ENCODE measurements at places on chromosomes 1 and 21.

DNA sequence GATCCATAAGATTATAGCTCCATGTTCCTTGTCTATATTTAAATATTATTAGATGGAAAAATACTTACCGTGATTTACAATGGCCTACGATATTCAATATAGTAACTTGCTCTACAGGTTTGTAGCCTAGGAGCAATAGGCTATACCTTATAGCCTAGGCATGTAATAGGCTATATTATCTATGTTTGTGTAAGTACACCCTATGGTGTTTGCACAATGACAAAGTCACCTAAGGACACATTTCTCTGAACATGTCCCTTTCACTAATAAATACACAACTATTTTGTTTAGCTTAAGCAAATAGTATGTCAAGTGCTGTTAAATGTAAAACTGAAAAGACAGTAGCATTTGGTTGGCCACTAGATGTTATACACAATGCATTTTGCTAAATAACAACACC lies 248.9 kb upstream of the ADGRL4 start:
- DNase-seq: no peak

DNA sequence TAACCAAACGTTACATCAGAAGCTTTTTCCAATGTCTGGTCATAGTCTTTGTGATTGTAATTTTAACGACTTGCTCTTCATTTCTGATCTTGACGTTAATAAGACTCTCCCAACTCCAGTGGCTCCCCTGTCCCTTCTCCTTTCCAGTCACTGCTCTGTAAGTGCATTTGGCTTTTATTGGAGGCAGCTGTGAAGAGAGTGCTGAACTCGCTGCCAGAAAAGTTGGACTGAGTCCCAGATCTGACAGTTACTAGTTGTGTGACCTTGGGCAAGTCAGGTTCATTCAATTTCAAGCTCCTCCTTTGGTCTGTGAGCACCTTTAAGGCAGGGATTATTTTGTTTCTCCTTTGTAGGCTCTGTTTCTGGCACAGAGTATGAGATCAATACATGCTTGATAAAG lies 109.6 kb upstream of the TSPAN2 start:
- DNase-seq: no peak

GRCh38 chr1:24699628-24700027 lies 45.6 kb upstream of the CLIC4 start:
- DNase-seq: no peak

GRCh38 chr1:204572923-204573922 lies 57.0 kb downstream of the MDM4 start:
- DNase-seq: no peak

- no peak for DNase-seq
Measured at GRCh38 chr1:64829411-64830029, 84.6 kb downstream of the RAVER2 start.

GRCh38 chr1:198915327-198916231 lies 276.7 kb downstream of the PTPRC start:
- DNase-seq: no peak

DNA sequence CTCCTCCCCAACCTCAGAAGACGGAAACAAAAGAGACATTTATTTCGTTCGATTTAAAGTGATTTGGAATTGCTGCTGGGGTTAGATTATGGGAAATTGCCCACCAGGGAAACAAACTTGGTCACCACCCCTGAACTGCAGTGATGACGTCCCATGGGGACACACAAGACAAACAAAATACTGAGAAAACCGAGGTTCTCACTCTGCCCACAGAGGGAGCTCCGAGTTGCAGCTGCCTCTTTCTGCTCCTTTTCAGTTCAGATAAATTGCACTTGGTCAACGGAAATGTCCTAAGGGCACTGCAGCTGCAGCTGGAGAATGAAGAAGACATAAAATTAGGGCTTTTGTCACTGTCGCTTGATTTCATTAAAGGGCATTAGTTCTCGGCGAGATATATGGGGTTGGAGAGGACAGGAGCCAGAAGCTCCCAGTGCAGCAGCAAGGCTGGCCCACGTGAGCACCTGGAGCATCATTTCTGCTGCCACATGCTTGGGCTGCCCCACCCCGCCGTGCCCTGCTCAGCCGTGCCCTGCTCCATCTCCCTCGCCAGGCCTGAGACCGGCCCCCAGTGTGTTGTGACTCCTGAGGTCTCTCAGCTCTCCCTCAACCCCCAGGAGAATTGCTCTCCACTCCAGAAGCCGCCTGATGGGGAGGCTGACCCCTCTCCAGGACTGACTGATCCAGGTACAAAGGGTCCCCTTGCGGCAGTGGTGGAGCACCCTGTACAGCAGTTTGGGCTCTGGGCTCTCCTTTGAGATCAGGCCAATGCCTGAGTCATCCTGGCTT lies 231.7 kb upstream of the AJAP1 start:
- DNase-seq: no peak

DNA sequence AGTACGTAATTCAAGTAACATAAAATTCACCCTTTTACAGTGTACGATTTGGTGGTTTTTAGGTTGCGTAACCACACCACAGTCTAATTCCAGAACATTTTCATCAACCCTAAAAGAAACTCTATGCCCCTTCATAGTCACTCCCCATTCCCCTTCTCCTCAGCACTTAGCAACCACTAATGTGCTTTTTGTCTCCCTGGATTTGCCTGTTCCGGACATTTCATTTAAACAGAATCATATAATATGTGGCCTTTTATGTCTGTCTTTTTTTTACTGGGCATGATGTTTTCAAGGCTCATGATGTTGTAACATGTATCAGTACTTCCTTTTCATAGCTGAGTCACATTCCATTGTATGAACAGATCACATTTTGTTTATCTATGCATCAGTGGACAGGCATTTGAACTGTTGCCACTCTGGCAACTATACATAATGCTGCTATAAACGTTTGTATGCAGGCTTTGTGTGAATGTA lies 20.8 kb downstream of the OBSCN start:
- no peak for DNase-seq

- no peak for DNase-seq
Measured at GRCh38 chr1:173095632-173096031, 44.9 kb upstream of the TNFSF18 start.

Measured in D341Med (cell line).